Fibroblast of pulmonary artery (primary cell): ENCODE measurements at places on chromosomes 6 and 20.
A peak's percentile ranks its signal among the peaks of the same experiment; 100 is the strongest.

DNA sequence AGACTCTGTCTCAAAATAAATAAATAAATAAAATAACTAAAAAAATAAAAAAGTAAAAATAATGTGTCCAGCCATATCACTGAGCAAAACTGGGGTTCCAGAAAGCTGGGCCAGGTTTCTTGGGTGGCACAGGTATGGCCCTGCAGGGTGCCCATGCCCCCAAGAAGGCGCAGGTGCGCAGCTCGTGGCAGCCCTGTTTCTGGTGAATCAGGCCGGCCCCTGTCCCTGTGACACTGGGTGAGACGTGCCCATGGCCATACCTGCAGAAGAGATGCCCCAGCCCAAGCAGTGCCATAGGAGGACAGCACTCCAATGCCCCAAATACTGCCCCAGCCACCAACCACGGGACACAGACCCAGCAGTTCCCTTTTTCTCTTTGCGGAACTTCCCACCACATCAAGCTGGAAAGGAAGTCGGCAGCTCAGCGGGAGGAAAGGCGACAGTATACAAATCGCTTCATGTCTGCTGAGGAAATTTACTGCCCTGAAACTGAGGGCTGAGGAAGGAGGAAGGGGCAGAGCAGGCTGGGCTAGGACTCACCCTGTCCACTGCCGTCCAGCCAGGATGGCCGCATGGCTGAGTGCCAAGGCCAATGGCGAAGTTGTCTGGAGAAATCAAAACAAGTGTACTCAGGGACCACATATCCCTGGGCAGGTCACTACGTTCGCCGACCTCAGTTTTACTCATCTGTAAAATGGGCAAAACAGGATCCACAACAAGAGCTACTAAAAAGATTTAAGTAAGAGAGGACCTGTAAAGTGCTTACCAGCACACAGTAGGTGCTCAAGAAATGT is 55.4 kb downstream of the PREX1 start:
- no peak for DNase-seq

DNA sequence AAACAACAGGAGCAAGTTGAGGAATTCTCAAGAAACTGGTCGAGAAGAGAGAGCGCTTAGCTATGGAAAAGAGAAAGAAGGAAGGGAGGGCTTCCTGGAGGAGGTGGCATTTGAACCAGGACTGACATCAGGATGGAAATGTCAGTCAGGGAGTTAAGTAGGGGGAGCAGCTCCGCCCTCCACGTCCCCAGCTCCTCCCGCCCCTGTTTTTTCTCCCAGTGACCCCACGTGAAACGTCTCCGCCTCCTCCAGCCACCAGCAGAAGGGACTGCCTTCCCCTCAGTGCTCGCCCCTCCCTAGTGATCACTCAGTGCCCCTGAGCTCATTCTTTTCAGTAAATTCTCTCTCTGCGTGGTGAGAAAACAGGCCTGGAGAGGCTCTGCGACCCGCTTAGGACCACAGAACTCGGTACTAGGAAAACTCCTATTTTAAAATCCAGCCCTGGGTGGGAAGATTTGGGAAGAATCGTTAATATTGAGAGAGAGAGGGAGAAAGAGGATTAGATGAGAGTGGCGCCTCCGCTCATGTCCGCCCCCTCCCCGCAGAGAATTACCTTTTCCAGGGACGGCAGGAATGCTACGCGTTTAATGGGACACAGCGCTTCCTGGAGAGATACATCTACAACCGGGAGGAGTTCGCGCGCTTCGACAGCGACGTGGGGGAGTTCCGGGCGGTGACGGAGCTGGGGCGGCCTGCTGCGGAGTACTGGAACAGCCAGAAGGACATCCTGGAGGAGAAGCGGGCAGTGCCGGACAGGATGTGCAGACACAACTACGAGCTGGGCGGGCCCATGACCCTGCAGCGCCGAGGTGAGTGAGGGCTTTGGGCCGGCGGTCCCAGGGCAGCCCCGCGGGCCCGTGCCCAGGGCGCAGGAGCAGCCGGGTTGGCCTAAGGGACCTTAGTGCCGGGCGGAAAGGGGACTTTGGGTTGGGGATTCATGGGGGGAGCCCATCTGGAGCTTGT is 4.6 kb downstream of the HLA-DPB1 start:
- peak; percentile 27 for DNase-seq

- DNase-seq: no peak
These were observed 89.2 kb downstream of the ARID1B start for GRCh38 chr6:156866220-156867015.

GRCh38 chr20:19223640-19224039 is 11.2 kb downstream of the SLC24A3 start:
- DNase-seq: no peak

DNA sequence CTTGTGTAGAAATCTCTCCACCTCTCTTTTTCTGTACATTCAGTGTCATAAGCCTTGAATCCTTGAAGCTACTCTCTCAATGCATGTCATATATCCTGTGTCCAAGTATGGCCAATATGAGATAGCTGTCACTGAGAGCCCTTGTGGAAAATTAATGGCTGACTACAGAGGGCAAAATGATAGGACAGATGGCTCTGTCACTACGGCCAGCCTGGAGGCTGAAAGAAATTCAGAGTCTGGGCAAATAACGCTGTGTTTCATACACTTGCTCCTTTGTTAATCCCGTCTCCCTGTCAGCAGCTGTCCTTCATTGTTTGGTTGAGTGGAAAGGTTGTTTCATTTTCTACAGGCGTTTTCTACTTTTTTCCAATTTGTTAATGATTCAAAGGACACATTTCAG is 70.4 kb upstream of the VGLL2 start:
- no peak for DNase-seq

GRCh38 chr6:7819431-7820015 is 91.1 kb downstream of the TXNDC5 start:
- DNase-seq: peak; percentile 43

DNA sequence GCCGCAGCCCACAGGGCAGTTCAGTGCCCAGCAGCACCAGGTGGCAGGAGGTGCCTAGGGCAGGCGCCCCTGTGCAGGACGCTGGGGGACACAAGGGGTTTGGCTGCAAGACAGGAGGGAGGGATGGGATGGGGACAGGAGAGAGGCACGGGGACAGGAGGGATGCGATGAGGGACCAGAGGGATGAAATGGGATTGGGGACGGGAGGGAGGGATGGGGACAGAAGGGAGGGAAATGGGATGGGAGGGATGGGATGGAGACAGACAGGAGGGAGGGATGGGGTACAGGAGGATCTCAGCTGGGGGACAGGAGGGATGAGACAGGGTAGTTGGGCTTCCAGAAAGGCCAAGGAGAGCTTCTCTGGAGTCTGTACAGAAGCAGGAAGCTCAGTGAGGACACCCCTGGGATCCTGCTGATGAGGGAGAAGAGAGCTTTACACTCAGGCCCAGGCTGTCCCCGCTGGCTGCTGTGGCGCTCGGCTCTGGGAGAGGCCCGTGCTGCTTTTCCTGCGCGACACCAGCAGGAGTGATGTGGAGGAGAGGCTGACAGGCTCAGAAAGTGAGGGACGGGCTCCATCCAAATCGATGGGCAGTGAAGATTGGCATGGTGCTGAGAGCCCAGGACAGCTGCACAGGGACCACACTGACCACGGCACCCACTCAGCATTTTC is 400.8 kb downstream of the SMOC2 start:
- no peak for DNase-seq

GRCh38 chr20:1929460-1929859 is 34.3 kb downstream of the SIRPA start:
- DNase-seq: no peak

DNA sequence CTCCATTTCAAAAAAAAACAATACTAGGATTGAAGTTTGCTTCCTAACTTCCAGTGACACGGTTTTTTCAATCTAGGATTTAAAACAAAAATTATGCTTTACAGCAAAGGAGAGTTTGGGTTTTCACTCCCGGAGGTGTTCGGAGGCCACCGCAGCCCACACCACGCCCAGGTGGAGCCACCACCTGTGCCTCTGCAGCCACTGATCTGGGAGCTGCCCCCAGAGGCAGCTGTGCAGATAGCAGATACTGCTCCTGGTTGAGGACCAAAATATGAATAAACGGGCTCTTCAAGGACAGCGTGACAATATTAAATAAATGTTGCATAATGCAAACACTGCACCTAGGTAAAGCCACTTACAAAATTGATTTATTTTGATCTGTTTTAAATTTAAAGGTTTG is 30.2 kb downstream of the DLL1 start:
- DNase-seq: no peak

DNA sequence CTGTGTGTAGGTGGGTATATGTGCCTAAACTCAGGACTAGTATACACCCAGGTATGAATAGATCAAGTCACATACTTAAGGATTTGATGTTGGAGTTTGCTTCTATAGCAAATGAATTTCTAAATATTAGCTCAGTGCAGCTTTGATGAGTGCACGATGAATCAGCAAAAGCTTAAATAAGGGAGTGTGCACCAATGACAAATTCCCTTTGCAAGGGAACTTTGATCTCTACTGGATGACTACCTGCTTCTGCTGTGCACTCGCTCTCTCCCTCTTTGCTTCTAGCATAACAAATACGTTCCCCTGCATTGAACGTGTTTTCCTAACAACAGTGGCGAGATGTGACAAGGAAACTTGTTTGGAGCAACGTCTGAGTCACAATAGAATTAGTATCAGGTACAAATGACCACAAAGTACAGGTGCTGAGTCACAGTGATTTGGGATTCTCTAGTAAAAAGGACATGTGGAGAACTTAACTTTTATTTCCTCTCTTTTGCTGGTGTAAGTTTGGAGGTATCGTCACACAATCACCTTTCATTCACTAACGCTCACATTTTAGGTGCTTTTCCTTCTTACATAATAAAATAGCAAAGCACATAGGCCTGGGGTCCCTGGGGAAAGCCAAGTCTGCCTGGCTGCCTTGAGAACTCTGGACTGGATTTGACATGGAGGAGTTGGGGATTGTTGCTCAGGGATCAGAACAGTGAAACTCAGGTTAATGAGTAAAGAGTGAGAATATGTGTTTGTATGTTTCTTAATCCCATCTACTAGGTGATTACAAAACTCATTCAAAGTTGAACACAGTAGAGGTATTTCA is 49.7 kb downstream of the KLHL31 start:
- DNase-seq: peak; percentile 48

DNA sequence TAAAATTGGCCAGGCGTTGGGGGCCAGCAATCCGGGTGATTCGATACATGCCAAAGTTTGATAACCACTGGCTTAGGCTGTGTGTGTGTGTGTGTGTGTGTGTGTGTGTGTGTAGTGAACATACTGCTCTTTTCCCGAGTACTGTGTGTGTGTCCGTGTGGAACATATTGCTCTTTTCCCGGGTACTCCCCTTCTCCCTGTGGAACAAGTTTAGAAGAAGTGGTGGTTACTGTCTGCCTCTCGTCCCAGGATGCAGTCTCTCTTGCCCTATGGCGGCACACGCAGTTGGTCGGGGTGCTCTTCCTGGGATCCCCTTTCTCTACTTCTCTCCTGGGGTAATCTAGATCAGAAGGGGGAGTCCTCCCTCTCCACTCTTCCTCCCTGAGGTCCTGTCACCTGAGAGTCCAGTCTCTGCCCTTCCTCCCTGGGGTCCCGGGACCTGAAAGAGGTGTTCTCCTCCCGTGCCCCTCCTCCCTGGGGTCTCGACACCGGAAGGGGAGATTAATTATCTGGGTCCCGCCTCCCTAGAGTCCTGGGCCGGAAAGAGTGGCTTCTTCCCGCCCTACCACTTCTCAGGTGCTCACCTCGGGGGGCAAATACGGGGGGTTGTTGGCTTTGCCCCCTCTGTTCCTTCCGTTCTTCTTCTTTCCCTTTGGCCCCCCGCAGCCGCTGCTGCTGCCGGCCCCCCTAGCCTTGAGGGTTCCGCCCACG is 516 bp downstream of the GTPBP2 start:
- DNase-seq: peak; percentile 46

GRCh38 chr6:28336284-28337120 is 554 bp upstream of the ZSCAN31 start:
- DNase-seq: peak; percentile 65

GRCh38 chr6:33312361-33313104 is 1.3 kb downstream of the TAPBP start:
- peak; percentile 75 for DNase-seq

DNA sequence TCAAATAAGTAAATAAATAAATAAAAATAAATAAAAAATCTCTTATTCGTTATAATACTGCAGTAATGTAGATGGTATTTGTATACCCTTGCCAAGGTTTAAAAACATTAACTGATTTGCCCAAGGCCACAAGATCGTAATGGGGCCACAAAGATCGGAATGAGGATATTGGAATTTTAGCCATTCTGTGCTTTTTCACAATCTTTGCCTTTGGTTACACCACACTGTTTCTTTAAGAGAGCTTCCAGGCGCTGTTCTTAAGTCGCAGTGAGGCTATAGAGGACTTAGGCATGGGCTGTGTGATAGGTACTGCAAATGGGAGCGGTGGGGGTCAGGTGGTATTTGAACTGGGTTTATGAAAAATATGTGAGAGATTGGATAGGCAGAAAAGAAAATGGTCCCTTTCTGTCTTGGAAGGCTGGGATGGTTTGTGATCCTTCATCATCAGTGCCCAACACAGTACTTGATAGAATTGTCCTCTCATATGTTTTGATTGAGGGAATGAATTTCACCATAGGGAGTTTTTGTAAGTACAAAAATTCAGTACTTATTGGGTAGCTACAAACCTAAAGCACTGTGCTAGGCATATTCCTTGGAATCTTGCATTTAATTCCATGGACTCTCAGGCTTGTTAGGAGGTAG is 1.4 kb downstream of the NUS1 start:
- DNase-seq: no peak

- no peak for DNase-seq
These were observed 133.1 kb upstream of the COL21A1 start for GRCh38 chr6:56380476-56380875.

DNA sequence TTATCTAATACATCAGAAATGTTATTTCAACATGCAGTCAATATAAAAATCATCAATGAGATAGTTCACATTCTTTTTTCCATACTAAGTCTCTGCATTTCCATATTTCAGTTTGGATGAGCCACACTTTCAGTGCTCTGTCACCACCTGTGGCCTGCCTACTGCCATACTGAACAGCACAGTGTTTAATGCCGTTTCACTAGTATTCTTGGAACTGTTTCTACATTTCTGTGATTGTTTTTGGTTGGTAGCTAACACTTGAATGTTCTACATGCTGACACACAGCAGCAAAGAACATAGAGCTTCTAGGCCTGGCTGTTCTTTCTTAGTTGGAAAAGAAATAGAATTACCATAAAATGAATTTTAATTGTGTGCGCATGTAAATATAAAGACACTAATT is 61.4 kb upstream of the KIF25 start:
- DNase-seq: no peak

- no peak for DNase-seq
These were observed 135.6 kb upstream of the RUNX2 start for GRCh38 chr6:45192556-45192955.

- no peak for DNase-seq
These were observed 136.9 kb downstream of the BTBD3 start for GRCh38 chr20:12054556-12054955.

GRCh38 chr6:91442342-91442741 is 855.5 kb upstream of the MAP3K7 start:
- no peak for DNase-seq

- no peak for DNase-seq
These were observed 175.4 kb upstream of the ZNF217 start for GRCh38 chr20:53769041-53769440.

- DNase-seq: no peak
These were observed at the start of gene TSPO2 for GRCh38 chr6:41042226-41043055. TSPO2 (plus strand) TSS chr6:41042467; CDS start chr6:41042986, 519 bp downstream.

- DNase-seq: peak; percentile 87
These were observed 29.2 kb upstream of the EXOC2 start for GRCh38 chr6:722077-722524.
